ENCODE measurements at places on chromosomes 6 and 20. TPM values are rescaled to one million over a fixed set of nuclear protein-coding genes. Genes with fewer than 3 reads are reported as not detected.

C20orf202 gene
- 0.11 TPM for total RNA-seq

DNA sequence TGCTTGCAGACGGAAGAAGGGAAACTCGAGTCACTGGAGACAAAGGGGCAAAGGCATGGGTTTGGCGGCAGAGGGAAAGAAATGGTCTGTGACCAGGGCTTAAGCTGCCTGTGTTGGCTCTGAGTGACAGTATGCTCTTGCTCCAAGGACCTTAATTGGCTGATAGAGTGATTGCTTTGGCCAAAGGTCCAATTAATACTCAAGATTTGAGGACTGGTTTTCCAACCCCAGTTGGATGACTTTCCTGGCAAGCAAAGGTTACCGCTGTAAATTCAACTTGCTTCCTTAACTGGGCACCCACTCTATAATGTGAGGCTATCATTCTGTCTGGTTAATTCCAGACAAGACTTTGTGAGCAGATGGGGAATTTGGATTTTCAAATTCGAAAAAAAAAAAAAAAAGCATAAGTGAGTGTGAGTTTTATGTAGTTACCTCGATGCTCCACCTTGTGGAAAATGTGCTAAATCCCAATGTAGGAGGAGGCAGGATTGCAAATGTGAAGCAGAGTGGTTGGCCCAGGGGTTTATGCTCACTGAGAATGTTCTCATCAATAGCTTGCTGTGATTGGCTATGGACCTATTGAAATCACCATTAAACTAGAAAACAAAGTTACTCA lies 150.7 kb upstream of the GMDS start:
- ATAC-seq, result peak; percentile 6

GRCh38 chr6:161413355-161413771 lies 139.5 kb upstream of the AGPAT4 start:
- no peak for ATAC-seq

PDE10A gene
- total RNA-seq, result 13.0 TPM

CRIP3 gene
- total RNA-seq, result 0.82 TPM

C6orf15 gene
- total RNA-seq, result 0.32 TPM
